ENCODE measurements at places on chromosomes 12 and 14.

- DNase-seq = no peak
Measured at GRCh38 chr14:38824706-38825105, 278.3 kb downstream of the SEC23A start.

- DNase-seq = no peak
Measured at GRCh38 chr12:119780786-119781434, 96.2 kb downstream of the CIT start.

DNA sequence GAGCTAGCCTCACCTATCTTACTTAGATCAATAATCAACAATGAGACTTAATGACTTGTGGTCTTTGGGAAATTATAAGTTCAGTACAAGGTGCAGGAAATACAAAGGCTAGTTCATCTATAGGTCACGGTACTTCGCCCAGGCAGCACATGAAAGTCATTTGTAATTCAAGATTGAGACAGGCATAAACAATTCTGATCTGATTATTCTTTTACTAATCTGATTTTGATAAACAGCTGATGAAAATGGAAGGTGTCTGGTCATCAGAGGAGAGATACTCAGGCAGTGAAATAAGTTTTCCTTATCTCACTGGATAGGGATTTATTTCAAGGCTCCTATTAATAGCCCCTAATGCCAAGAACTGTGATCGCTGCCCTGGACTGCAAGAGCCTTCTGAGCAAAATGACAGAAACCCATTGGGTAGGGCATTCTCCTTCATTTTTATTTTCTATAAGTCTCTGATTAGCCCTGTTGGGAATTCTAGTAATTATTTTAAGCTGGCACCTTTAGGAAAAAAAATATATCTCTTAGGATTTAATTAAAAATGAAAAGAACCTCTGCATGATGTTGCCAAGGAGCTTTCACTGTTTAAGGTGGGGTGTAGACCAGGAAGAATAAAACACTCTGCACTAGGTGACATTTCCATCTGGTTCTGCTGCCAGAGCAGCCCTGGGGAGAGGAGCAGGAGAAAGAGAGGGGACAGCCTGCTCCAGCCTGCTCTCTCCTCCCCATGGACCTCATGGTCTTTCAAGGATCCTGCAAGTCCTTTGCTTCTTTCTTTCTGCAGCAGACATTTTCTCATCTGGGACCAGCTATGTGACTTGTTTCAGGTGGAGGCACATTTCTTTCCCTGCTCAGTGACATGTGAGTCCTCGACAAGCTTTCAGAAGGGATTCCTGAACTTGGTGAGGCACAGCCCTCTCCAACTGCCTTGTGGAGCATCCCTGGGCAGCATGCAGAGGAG is 44.8 kb downstream of the SSPN start:
- no peak for DNase-seq

- DNase-seq = no peak
Measured at GRCh38 chr12:108732489-108733229, 1.3 kb upstream of the CORO1C start.

DNA sequence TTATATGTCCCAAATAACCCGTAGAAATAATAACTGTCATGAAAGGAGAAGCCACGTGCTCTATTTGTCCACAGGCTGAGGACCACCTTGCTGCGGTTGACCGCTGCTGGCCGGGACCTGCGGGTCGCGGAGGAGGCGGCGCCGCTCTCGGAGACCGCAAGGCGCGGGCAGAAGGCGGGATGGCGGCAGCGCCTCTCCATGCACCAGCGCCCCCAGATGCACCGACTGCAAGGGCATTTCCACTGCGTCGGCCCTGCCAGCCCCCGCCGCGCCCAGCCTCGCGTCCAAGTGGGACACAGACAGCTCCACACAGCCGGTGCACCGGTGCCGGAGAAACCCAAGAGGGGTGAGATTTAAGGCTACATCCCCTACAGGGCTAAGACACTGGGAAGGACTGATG is 21.0 kb downstream of the RPGRIP1 start:
- peak; percentile 29 for DNase-seq

DNA sequence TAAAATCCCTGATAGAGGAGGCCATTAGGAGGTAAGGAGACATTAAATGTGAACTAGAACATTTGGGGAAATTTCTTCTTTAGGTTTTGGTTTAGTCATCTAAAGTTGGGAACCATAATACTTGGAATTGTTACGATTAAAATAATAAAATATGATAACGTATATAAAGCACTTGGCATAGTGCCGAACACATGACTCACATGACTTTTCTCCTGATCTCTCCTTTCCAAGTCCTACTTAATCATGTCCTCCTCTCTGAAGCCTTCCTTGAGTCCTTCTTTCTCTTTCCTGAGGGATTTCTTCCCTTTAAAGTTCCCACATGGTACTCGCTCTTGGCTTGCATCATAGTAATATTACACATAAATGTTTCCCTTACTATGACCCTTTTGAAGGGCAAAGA is 20.0 kb downstream of the BEST3 start:
- DNase-seq = no peak

GRCh38 chr14:69083181-69083580 is 69.7 kb downstream of the DCAF5 start:
- no peak for DNase-seq

DNA sequence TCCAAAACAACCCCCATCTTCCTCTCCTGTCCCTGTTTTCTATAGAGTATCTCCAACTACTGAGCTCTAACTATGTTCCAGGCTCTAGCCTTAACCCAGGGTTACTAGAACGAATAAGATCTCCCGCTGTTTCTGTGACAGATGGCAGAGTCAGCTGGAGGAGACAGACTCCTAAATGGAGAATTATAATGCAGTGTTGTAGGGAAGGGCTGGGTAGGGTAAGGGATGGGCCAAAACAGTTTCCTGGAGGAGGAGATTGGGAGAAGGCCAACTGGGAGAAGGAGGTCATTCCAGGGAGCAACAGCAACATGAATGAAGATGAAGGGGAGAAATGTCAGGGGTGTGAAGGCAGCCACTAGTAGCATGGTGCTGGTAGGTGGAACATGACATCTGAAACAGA is 73.4 kb upstream of the ANO4 start:
- DNase-seq = no peak

DNA sequence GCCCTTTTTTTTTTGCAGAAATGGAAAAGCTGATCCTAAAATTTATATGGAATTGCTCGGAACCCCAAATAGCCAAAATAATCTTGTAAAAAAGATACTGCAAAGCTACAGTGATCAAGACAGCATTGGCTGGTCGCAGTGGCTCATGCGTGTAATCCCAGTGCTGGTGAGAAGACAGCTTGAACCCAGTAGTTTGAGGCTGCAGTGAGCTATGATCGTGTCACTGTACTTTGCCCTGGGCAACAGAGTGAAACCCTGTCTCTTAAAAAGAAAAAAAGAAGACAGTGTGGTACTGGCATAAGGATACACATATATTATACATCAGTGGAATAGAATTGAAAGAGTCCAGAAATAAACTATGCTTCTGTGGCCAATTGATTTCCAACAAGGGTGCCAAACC is 5.4 kb downstream of the ITGB7 start:
- DNase-seq = no peak

DNA sequence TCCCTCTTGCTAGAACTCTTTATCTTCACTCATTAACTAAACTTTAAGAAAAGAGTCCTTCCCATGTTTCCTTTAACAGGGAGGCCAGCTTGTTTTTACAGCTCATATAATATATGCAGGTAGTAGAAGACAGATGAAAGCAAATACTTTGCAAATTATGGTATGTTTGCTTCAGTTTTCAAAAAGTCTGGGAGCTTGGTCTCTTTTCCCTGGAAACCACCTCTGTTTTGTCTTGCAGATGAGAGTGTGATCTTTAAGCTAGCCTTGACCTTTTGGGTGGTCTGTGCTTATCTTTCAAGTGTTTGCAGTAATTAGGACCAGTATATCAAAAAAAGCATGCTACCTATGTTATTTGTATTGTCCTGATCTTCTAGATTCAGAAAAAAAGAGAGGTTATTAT is 62.7 kb downstream of the ERC1 start:
- no peak for DNase-seq

DNA sequence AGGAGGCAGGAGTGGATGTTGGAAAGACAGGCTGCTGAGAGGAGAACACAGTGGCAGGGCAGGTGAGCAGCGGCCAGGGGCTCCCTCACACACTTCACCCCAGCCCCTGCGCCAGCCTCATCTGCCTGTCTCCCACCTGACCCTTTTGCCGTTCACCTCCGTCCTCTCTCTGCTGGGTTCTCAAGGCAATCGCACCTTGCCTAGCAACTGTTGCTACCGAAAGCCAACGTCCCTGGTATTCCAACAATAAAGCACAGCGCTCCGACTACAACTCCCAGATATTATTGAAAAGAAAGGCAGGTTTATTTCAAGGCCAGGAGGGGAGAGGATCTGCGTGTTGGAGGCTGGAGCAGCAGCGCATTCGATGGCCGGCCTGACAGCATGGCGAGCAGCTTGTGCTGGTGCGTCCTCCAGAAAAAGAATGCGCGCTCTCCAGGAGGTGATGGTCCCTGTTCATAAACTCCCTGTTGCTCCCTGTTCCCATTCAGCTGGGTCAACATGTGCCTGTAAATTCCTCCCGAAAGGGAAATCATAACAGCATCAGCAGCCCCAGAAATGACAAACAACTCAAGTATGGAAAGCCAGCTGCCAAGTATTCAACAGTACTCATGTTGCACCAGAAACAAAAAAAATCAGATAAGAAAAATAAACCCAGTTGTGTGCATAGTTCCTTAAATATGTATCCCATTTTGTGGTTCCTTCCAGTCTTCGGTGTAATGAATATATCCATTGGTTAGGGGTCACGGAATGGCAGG is 153.0 kb upstream of the DIO3 start:
- no peak for DNase-seq

GRCh38 chr12:109439181-109439580 is 37.9 kb downstream of the KCTD10 start:
- no peak for DNase-seq

DNA sequence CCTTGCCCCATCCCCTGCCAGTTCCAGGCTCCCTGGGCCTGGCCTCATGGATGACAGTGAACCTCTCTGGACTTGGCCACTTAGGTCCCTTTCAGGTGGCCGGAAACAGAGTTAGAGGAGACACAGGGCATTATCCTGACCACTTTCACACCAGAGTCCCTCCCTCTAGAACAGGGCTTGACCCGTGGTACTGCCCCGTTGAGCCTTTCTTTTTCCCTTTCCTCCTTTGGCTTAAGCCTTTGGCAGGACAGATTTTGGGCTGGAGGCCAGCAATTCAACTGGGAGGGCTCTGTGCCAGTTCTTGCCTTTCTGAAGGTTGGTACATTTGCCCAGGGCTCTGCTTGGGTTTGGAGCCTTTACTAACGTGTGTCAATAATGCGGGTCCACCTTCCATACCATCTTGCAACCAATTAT is 22.8 kb downstream of the TPCN1 start:
- no peak for DNase-seq
